ENCODE measurements at places on chromosomes 3 and 15.

- DNase-seq, result no peak
Observed at GRCh38 chr3:136503056-136503455, 249.1 kb downstream of the STAG1 start.

DNA sequence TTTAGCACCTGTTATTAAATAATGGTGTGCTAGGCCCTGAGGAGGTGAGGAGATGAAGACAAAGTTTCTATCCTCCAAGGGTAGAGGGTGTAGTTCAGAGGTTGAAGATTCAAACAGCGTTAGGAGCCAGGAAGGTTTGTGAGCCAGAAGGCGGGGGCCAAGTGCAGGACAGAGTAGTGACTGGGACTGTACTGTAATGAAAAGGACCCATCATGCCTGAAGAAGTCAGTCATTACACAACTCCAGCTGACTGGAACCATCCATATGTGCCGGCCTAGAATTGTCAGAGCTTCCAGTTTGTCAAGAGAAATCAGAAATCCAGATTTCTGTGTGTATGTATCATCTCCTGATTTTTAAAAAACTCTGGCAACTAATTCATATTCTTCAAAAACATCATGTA, 54.8 kb downstream of the FILIP1L start:
- no peak for DNase-seq

DNA sequence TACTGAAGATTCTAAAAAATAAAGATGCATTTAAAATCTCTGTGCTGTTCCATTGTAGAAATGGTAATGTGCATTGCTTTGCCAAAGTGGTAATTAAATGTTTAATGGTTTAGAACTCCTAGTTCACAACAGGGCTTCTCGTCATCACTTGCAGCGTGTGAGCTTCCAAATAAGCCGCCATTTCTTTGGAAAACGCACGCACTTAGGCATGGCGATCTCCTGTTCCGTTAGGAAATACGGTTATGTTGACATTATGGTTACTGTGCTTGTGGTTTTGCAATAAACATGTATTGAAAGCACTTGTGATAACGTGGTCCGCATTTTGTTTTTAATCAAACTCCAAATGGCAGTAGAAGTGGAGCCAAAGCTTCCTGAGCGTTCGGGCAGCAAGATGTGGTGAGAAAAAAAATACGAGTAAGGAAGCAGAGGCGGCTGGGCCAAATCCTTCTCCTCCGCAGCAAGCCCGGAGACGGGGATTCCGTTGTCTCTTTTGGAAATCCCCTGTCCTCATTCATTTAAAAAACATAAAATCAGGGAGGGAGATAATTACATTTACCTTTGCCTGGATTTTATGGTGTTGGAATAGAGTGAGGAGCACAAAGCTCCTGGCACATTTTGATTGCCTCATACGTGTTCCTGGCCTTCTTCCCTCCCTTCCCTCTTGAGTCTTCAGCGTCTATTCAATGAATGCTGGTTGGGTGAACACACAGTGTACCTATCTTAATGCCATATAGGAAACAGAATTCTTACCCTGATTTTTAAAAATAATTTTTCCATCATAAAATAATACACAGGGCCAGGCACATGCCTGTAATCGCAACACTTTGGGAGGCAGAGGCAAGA, 97.5 kb downstream of the SLC49A4 start:
- no peak for DNase-seq

DNA sequence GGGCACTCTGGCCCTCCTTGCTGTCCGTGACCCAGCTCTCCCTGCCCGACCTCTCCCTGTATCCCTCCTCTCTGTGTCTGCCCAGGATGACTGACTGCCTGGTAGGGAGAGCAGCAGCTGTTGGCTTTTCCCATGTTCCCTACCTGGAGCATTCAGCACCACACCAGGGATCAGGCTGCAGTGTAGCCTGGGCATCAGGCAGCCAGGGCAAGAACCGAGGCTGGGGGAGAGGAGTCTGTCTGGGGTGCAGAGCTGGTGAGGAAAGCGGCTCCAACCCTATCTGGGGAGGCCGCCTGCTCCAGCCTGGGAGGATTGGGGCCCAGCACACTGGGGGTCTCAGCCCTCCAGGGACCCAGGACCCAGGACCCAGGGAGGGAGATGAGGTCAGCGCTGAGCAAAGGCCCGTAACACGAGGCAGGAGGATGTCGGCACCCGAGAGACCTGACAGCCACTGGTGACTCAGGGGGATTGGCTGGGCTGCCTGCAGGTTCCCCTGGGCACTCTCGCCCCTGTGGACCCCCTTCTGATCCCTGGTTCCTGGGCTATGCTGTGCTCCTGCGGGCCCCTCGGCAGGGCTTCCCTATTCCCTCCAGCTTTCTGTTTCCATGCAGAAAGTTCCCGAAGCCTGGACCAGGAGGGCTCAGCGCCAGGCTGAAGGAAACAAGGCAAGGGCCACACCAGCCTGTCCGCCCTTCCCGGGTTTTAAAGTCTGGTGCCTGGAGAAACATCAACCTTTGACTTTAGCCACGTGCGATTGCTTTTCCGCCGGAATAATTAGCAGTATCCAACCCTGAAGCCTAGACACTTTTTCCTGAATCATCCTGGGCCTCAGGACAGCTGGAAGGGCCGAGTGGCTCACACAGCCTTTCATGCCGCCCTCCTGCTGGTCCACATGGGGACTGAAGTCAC, 128.2 kb upstream of the MEF2A start:
- no peak for DNase-seq

GRCh38 chr3:123424321-123424998, 24.4 kb downstream of the ADCY5 start:
- no peak for DNase-seq

DNA sequence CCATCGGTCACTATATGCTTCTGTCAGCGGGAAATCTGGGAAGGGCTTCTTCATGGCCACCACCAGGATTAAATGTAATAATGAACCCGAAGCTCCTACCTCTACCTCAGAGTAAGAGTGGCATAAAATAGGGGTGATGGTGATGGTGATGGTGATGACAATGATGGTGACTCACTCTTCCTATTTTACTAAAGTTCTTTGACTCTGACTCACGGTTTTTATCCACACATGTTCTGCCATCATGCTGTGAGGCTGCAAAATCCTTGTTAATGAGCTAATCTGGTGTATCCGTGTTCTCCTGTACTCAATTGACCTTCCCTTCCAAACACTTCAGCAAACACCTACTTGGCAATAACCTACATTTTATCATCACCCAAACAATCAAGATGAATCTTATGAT, 18.3 kb upstream of the FOXP1 start:
- DNase-seq, result peak; percentile 27

DNA sequence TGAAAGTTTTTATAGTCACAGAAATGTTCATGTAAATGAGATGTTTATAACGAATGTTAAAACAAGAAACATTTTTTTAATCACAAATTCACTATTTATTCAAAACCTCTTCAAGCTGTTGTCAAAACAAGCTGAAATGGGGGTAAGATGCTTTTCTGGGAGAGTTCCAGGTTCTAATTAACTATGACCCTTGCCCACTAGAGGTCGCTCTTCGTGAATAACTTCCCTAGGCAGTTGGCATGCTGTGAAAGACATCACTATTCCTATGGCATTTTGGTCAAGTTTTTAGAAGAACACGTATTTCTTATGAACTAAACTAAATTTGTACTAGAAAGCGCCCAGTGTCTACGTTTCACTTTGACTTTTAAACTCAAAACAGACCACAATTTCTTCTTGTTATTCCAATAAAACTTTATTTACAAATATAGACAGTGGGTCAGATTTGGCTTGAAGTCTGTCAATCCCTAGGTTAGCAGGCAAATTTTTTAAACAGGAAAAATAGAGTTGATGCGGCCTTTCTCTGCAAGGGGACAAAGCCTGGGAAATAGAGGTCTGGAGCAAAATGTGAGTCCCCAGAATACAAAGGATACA, 62.8 kb upstream of the CMTM8 start:
- DNase-seq, result peak; percentile 88

DNA sequence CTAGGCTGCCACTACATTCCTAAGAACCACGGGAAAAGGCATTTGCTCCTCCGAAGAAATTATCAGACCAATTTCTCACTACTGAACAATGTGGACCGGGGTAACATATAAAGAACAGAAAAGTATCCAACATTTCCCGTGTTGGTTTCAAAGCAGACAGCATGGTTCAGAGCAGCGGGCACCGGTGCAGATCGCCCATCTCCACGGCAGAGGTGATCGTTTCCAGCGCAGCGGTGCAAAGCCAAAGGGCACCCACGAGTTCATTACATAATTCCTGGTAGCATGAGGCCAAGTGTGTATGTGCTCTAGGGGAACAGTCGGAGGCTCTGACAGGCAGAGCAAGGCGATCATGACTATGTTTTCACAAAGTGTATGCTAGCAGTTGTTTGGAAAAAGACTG, 13.2 kb downstream of the GRK7 start:
- no peak for DNase-seq

GRCh38 chr15:67770358-67770628, 55.0 kb upstream of the SKOR1 start:
- DNase-seq, result no peak

- DNase-seq, result no peak
Observed at GRCh38 chr15:92028389-92028724, 174.8 kb downstream of the SLCO3A1 start.
